ENCODE measurements at places on chromosomes 7 and 10. TPM values are rescaled to one million over a fixed set of nuclear protein-coding genes. Genes with fewer than 3 reads are reported as not detected.
A peak's percentile ranks its signal among the peaks of the same experiment; 100 is the strongest.

GRCh38 chr7:134654104-134654775 is 7.6 kb downstream of the BPGM start:
- peaks cover 24% of the 10 kb centered on the region for H3K4me1 ChIP-seq
- no peak overlapping the region for H3K27ac ChIP-seq
- DNase-seq, result no peak
- H3K4me3 ChIP-seq, result no peak overlapping the region
- peaks cover 8% of the 10 kb centered on the region for H3K36me3 ChIP-seq

- H3K27ac ChIP-seq, result no peak overlapping the region
- H3K4me3 ChIP-seq, result no peak overlapping the region
- no peaks in the 10 kb centered on the region for H3K4me1 ChIP-seq
These were observed 23.4 kb downstream of the UNC5B start for GRCh38 chr10:71235808-71236207.

DNA sequence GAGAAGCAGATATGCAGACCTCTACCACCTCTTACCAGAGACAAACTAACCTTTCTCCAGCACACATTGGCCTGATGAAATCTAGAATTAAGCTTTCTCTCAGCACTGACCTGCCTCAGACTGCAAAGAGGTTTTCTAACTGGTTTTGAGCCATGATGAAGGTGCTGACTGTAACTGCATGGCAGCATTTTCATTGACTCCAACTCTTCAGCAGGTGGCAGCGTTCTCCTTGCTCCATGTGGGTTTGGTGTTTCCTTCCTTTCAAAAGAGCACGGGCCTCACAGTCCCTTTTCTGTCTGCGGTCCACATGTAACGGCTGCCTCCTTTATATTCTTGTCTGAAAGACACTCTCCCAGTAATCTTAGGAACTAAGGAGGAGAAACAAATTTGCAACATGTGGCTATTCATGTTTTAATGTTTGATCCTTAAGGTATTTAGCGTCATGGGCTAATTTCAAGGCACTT is 12.6 kb downstream of the KLLN start:
- no peaks in the 10 kb centered on the region for H3K27me3 ChIP-seq
- no peaks in the 10 kb centered on the region for H3K36me3 ChIP-seq
- peak overlapping the region; percentile 11 for H3K27ac ChIP-seq
- peak; percentile 19 for DNase-seq

GRCh38 chr7:101156277-101156676 is 2.0 kb downstream of the AP1S1 start:
- no peak overlapping the region for H3K4me3 ChIP-seq
- DNase-seq, result no peak
- no peaks in the 10 kb centered on the region for H3K27me3 ChIP-seq
- no peak overlapping the region for H3K27ac ChIP-seq

PON2 gene
- total RNA-seq, result 6.3 TPM

FAM25G gene
- not detected for total RNA-seq

DNA sequence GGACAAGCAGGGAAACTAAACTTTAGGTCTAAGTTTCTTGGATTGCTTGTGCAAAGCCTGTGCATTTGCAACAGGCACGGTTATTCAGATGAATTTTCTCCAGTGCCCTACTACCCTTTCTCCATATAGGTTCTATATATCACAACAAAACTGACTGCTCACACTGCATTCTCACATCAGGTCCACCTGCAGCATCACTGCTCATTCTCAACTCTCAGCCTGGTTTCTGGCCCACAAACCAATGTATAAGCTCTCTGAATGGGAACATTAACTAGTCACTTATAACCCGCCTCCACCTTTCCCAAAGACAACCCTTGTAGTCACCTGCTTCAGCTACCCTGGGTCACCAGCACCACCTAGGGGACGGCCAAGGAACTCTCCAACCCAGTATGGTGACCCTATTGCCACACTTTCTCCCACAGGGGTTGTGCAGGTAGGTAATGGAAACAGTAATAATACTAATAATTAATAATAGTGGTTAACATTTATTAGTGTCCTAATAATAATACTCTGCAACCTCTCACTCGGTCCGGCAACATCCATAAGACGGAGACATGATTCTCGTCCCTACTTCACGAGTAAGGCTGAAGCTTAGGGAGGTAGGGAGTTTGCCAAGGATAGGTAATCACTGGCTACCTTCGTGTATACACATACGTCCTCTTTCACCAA is 97.3 kb downstream of the CLEC2L start:
- no peak overlapping the region for H3K4me3 ChIP-seq
- H3K4me1 ChIP-seq, result peaks cover 16% of the 10 kb centered on the region
- peak; percentile 30 for DNase-seq
- H3K36me3 ChIP-seq, result peaks cover 13% of the 10 kb centered on the region
- H3K27ac ChIP-seq, result no peak overlapping the region
- no peaks in the 10 kb centered on the region for H3K27me3 ChIP-seq

DNA sequence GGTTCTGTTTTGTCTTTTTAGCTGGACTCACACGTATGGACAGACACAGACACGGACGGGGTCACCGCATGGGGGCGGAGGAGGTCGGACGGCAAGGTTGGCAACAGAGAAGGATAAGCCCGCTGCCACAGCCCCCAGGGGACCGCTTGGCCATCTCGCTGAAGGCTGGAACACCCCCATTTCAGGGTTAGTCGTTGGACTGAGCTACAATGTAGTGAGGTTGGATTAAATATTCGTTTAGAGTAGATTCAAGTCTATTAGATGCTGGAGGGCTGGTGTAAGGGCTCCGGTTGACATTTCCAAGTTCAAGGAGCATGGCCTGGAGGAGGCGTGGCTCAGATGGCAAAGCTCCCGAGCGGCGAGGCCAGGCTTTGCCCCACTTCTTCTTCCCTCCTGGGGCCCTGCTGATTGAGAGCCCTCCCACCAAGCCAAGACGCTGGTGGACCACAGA is 35.2 kb downstream of the PPIF start:
- no peak for DNase-seq
- peaks cover 10% of the 10 kb centered on the region for H3K27me3 ChIP-seq
- no peak overlapping the region for H3K27ac ChIP-seq
- H3K36me3 ChIP-seq, result no peaks in the 10 kb centered on the region

GRCh38 chr10:35192645-35193249 is 66.1 kb downstream of the CREM start:
- peaks cover 7% of the 10 kb centered on the region for H3K36me3 ChIP-seq
- H3K4me1 ChIP-seq, result peaks cover 24% of the 10 kb centered on the region
- H3K4me3 ChIP-seq, result no peak overlapping the region

HTR5A gene
- not detected for total RNA-seq
